Placental pericyte (primary cell): ENCODE measurements at places on chromosomes 2 and 18. TPM values are rescaled to one million over a fixed set of nuclear protein-coding genes. Genes with fewer than 3 reads are reported as not detected.

TLX2 gene
- total RNA-seq, result not detected in 2 replicates

MTCL1 gene
- 28.2 and 53.5 TPM in 2 replicates for total RNA-seq

PLGLB2 gene
- 0.66 and 3.7 TPM in 2 replicates for total RNA-seq

CAPN10 gene
- 29.1 and 30.6 TPM in 2 replicates for total RNA-seq

UGT1A1 gene
- total RNA-seq, result not detected in 2 replicates

UGT1A6 gene
- not detected in 2 replicates for total RNA-seq

FAM228A gene
- total RNA-seq, result 0.14 and 1.5 TPM in 2 replicates
